Uterus (tissue), 4 donors: ENCODE measurements at places on chromosomes 1 and 21. TPM values are rescaled to one million over a fixed set of nuclear protein-coding genes. Genes with fewer than 3 reads are reported as not detected.

- DNase-seq, result no peak
These were observed 101.5 kb upstream of the TLR5 start for GRCh38 chr1:223244366-223245103.

TRIM58 gene
- total RNA-seq, result 1.3 TPM

WNT3A gene
- not detected for total RNA-seq

DNA sequence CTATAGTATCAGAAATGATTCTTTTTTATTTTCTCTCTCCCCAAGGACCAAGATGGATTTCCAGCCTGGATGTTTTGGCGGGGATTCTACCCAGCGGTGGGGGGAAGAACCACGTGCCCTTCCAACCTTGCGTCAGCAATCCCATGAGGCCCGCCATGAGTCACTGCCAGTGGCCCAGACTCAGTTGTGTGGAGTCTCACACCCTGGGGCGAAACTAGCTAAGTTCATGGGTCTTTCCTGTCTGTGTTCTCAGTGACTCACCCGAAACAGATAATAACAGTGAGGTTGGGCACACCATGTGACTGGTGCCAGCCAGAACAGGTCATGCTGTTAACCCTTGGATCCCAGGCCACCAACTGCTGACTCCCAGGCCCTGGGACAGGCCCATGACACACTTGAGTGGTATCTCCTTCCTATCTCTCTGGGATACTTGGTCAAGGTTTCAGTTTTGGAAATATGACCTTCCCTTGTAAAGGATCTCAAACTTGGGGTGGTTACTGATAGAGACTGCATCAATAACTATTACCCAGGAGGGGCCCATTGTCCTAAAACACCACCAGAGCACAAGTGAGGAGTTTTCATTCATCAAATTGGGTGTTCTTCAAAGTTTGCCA is 98.0 kb upstream of the DUSP10 start:
- no peak for DNase-seq

CRNN gene
- total RNA-seq, result 0.28 TPM

GRCh38 chr21:24289539-24289938 is 1317.7 kb downstream of the MRPL39 start:
- no peak for DNase-seq

GRCh38 chr1:1858382-1859086 is 32.4 kb downstream of the GNB1 start:
- DNase-seq, result peak; percentile 84

OLIG2 gene
- not detected for total RNA-seq

- no peak for DNase-seq
These were observed 38.0 kb downstream of the FOXO6 start for GRCh38 chr1:41399145-41399795.

GRCh38 chr1:41546833-41547135 is 62.3 kb upstream of the EDN2 start:
- no peak for DNase-seq

DNA sequence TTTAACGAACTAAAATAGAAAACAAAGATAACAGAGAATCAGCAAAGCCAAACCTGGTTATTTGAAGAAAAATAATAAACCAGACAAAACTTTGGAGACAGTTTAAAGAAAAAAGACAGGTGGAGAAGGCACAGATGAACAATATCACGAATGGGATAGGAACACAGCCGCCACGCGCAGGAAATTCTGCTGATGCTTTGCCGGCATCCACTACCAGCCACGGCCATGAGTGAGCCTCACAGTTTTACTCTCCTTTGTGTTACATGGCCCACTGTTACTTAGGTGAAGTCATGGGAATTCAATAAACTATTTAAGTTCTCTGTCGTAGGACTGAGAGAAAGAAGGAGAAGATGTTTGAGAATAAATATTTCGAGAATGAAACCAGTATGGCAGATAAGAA is 503.4 kb downstream of the TTLL7 start:
- DNase-seq, result no peak

PTPN22 gene
- 0.85 TPM for total RNA-seq

DNA sequence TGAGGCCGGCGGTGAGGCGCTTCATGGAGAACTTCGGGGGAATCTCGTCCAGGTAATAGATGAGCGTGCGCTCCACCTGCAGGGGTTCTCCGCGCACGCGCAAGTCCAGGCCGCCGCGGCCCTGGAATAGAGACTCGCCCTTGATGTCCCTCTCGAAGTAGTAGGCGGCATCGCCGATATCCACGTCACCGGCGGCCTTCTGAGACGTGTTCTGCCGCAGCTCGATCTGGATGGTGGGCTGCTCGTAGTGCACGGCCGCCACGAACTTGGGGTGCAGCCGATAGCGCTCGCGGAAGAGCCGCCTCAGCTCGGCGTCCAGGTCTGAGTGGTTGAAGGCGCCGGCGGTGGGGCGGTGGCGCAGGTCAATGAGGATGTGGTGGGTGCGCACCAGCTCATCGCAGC is 726 bp downstream of the TACSTD2 start:
- no peak for DNase-seq

- no peak for DNase-seq
These were observed 64.6 kb downstream of the GNG4 start for GRCh38 chr1:235584973-235585372.

MARK1 gene
- 3.2 TPM for total RNA-seq

DNA sequence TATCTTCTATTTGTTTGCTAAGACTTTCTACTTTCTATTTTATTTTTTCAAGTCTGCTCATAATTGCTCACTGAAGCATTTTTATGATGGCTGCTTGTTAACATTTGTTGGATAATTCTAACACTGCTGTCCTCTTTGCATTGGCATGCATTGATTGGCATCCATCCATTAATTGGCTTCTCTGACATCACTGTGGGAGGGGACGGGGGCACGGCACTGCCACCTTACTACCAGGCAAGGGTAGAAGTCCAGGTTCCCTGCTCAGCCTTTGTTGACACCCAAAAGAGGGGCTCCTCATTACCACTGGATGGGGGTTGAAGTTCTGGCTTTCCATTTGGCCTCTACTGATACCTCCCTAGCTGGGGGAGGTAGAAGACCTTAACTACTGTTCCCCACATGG is 11.5 kb upstream of the ABCG1 start:
- no peak for DNase-seq

DNA sequence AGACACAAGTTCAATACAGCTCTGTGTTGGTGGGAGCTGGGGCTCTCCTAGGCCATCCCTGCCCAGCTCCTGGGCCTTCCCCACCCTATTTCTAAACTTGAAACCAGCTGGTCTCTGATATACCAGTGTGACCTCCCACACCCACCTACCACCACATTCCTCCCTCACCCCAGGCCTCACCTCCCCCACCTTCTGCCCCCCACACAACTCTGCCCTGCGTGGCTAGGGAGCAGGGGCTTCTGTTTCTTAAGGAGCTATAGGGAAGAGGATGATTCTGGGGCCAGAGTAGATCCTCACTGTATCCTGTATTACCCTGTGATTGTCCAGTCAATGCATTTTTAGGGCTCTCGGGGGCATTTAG is 16.5 kb downstream of the NES start:
- DNase-seq, result no peak

- DNase-seq, result peak; percentile 58
These were observed 506 bp downstream of the SSX2IP start for GRCh38 chr1:84689514-84690396.

GRCh38 chr1:223796210-223796609 is 49.5 kb downstream of the TP53BP2 start:
- DNase-seq, result no peak

DNA sequence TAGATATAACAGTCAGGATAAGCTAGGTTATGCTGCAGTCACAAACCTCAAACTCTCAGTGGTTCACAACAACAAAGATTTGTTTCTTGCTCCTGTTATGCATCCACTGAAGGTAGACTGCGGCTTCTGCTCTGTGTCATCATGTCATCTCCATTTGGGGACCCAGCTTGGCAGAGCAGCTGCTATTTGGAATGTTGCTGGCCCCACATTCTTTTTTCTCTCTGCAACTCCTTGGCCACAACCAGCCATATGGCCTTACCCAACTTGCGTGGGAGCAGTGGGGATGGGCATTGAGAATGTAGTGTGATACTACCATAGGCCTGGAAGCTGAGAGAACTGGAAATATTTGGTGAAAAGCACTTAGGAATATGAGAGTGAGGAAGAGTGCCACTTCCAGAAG is 26.4 kb downstream of the AGO4 start:
- DNase-seq, result no peak

- no peak for DNase-seq
These were observed 413.2 kb downstream of the PLA2G4A start for GRCh38 chr1:187241971-187242370.

DNA sequence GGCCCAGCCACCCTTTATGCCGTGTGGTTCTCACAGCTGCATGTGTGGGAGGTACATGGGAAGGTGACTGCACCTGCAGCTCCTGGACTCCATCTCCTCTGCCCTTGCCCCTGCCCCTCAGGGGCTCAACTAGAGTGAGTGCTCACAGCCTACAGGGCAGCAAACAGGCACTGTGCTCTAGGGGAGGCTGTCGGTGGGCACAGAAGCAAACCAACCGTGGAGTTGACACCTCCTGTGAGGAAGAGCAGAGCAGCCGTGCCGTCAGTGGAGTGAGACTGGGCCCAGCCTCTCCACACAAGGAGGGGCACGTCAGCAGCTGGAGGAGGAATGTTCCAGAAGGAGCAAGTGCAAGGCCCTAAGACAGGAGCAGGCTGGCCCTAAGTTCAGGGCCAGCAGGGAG is 32.7 kb downstream of the BMP8A start:
- DNase-seq, result no peak

CXADR gene
- 24.1 TPM for total RNA-seq

RPTN gene
- not detected for total RNA-seq

GRCh38 chr1:109785446-109786111 is 21.9 kb upstream of the EPS8L3 start:
- DNase-seq, result no peak
